NCI-H748 treated with DMSO at 0.1 percent for 48 hours (cell line): ENCODE measurements at places on chromosomes 13 and 19.
A peak's percentile ranks its signal among the peaks of the same experiment; 100 is the strongest.

DNA sequence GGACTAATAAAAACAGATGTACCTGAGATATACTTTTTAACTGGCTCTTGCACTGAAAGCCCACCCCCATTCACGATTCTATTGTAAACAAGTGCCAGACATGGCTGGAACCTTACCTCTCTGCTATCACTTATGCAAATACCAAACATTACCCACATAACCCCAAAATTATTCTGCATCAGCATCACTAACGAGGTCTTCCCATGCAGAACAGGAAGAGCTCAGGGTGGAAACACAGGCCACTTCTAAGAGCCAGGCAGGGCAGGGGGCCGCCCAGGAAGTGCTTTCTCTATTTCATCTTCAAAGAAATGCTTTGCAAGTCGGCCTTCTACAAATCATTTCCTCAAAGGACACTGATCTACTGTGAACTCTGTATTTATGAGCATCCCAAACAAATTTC, 7.3 kb downstream of the IRS2 start:
- DNase-seq = no peak

DNA sequence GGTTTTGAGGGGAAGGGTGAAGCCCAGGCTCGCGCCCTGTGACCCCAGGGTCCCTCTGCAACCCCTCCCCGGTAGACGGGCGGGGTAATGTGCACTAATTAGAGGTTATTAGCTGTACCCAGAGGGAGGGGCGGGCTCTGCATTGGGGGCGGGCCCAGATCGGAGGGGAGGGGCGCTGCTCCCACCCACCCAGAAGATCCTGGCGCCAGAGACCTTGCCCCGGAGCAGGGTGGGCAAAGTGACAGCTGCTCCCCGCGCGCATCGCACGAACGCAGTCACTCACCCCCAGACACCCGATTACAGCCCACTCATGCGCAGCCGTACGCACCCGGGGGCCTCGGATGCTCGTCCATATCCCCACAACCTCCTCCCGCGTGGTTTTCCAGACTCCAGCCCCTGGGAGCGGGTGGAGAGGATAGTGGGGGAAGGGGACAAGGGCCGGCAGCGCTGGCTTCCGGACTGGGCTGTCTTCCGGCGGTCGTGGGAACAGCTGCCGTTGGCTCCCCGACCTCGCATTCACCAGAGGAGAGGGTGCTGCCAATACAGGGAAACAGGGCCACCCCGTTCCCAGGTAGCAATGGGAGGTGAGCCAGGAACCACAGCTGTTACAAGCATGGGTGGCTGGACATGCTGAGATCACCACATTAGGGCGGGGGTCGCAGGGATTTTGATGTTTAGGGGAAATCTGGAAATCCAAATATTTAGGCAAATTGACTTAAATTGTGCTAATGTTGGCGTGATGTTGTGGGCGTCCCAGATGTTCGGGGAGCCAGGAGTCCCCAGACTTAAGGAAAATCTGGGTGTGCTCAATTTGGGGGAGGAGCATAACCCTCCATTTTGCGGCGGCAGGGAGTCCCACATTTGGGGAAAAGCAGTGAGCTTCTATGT, 2.9 kb upstream of the HOOK2 start:
- no peak for DNase-seq

- no peak for DNase-seq
Measured at GRCh38 chr19:32457571-32458158, 52.1 kb downstream of the DPY19L3 start.

GRCh38 chr13:35888981-35889380, 242.2 kb downstream of the DCLK1 start:
- DNase-seq = no peak

GRCh38 chr19:41095703-41096102, 7.5 kb downstream of the CYP2A13 start:
- DNase-seq = no peak

- no peak for DNase-seq
Measured at GRCh38 chr13:44355621-44356020, 18.0 kb upstream of the SERP2 start.

DNA sequence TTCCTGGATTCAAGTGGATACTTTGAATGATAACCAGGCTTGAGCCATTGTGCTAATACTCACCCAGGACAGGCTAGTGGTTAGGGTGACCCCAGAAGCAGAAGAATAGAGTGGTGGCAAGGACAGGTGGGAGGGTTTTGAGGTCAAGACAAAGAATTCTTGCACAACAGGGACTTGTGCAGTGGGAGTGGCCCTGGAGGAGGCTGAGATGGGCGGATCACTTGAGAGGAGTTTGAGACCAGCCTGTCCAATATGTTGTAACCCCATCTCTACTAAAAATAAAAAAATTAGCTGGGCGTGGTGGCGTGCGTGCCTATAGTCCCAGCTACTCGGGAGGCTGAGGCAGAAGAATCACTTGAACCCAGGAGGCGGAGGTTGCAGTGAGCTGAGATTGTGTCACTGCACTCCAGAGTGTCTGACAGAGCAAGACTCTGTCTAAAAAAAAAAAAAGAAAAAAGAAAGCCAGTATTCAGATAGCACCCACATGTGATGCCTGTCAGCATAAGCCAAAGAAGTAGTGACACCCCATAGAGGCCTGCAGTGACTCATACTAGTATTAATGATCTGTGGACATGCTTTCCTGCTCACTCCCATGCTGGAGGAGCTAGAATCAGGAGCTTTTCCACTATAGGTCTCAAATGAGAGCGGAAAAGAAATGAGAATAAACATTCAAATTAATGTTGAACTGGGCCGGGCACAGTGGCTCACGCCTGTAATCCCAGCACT, 78.7 kb downstream of the RNF17 start:
- no peak for DNase-seq

GRCh38 chr19:53357821-53358581, 7.5 kb upstream of the ZNF525 start:
- no peak for DNase-seq

GRCh38 chr13:44058624-44059215, 179.0 kb downstream of the LACC1 start:
- DNase-seq = no peak

DNA sequence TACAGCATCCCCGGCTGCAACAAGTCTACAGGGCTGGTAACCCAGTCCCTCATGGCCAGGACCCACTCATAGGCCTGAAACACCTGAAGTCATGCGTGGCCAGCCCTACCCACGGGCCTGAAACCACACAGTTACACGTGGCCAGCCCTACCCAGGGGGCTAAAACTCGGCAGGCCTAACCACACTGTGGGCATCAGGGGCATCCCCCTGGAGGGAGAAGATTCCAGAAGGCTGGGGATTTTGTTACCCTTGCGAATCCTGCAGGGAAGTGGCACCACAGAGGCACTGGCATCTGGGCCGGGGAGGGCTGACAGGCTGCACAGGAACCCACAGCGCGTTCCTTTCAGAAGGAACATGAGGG, 48.4 kb upstream of the C13orf46 start:
- DNase-seq = no peak

- DNase-seq = no peak
Measured at GRCh38 chr13:101640788-101641400, 188.4 kb downstream of the ITGBL1 start.

DNA sequence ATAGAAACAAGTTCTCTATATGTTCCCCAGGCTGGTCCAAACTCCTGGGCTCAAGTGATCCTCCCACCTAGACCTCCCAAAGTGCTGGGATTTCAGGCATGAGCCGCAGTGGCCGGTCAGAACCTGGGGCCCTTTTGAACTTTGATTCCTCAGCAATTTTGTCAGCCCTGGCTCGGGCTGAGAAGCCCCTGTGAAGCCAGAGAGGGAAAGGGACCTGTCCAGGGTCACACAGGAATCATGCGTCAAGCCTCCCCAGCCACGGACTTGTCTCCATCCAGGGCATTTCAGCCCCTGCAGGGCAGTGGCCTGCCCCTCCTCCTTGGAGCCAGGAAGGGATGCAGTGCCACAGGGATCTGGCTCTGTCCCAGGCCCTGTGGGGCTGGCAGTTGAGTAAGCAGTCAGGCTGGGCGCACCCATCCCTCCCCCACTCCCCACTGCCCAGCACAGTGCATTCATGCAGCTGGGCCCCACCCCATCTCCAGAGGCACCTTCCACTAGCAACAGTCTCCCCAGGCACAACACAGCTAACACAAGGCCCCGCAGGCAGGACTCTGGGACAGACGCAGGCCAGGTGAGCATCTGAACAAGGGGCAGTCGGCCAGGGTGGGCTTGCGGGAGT, at the start of gene CAPS:
Gene CAPS (plus strand): TSS at position 516 of the 619 bp plus-strand sequence. CDS start 153 bp downstream, outside the sequence.
- no peak for DNase-seq

- no peak for DNase-seq
Measured at GRCh38 chr13:76887076-76887563, 915 bp upstream of the KCTD12 start.

GRCh38 chr13:62129000-62129551, 713.4 kb upstream of the PCDH20 start:
- DNase-seq = peak; percentile 69

- peak; percentile 82 for DNase-seq
Measured at GRCh38 chr13:97141564-97142005, 80.5 kb upstream of the MBNL2 start.

DNA sequence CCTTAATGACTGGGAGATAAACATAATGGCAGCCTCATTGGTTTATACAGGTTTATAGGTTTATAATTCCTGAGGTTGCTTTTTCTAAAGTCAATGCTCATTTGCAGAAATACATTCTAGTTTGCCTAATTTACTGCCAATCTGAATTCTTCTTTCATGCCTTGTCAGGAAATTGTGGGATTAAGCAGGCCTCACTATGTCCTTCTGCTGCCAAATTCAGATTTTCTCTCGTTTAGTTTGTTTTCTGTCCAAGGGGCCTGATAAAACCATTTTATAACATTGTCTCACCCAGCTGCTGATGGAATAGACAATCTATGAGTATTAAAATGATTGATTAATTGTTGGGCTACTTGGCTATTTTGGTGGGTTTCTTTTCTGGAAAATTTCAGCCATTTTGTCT, 42.4 kb upstream of the OBI1 start:
- DNase-seq = no peak

DNA sequence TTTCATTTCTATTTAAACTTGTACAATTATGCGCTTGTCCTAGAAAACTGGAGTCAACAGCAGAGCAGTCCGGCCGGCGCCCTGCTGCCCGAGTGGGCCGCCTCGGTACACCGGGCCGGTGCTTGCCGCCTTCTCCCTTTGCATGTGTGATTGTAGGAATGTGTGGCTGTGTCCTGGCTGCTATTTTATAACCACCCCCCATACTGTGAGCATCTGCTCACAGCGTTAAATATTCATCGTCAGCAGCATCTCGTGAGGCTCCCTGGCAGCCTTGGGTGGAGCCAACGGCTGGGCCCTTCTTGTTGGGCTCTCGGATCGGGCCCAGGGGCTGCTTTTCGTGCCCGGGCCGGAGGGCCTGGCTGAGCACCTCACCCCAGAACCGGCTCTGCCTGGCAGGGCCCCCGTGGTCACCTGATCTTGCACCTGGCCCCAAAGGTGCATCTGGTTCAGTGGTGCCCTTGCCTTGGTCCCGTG, 10.6 kb downstream of the PIAS4 start:
- DNase-seq = no peak

- DNase-seq = no peak
Measured at GRCh38 chr19:43534816-43535761, 2.1 kb downstream of the ZNF575 start.

- no peak for DNase-seq
Measured at GRCh38 chr13:66974174-66974573, 256.0 kb downstream of the PCDH9 start.

GRCh38 chr19:14089412-14089661, 1.2 kb downstream of the SAMD1 start:
- DNase-seq = no peak

- DNase-seq = no peak
Measured at GRCh38 chr13:29499506-29500165, 95.9 kb downstream of the SLC7A1 start.

GRCh38 chr13:75446874-75447273, 35.1 kb downstream of the TBC1D4 start:
- no peak for DNase-seq

DNA sequence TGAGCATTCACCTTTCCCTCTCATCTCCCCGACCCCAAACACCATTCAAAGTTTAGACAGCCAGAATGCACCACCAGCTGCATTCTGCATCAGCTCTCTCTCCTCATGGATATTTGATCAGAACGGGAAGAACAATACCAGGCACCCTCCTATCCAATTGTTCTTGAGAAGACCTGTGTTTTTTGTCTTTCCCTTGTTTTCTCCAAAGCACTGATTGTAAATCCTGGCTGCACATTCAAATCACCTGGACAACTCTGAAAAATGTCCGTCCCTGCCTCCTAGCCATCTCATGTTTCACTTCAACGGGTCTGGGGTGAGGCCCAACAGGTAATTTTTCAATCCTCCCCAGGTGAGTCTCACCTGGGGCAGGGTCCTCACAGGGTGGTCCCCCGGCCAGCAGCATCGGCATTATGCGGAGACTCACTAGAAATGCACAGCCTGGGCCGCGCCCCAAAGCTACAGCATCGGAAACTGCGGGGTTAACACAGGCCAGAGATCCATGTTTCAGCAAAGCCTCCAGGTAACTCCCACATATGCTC, 5.5 kb downstream of the IRS2 start:
- DNase-seq = no peak

DNA sequence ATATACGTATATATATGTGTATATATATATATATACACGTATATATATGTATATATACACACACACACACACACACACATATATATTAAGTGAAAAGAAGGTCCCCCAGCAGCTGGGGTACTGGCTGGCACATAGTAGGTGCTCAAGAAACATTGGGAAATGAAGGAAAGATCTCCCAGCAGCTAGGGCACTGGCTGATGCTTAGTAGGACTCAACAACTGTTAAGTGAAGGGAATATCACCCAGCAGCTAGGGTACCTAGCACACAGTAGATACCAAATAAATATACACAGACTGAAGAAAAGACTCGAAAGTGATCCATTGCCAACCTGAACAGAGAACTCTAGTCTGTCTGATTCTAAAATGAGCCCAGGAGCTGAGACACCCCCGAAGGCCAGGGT, 12.2 kb downstream of the PODNL1 start:
- DNase-seq = no peak

GRCh38 chr19:31448221-31448657, 99.0 kb upstream of the TSHZ3 start:
- DNase-seq = no peak

GRCh38 chr13:64723724-64724123, 2506.4 kb downstream of the PCDH9 start:
- no peak for DNase-seq

- no peak for DNase-seq
Measured at GRCh38 chr19:49811328-49811727, 1.8 kb downstream of the FUZ start.

- peak; percentile 32 for DNase-seq
Measured at GRCh38 chr19:55353803-55354697, 469 bp downstream of the COX6B2 start.
